ENCODE measurements at places on chromosomes 6 and 20.

DNA sequence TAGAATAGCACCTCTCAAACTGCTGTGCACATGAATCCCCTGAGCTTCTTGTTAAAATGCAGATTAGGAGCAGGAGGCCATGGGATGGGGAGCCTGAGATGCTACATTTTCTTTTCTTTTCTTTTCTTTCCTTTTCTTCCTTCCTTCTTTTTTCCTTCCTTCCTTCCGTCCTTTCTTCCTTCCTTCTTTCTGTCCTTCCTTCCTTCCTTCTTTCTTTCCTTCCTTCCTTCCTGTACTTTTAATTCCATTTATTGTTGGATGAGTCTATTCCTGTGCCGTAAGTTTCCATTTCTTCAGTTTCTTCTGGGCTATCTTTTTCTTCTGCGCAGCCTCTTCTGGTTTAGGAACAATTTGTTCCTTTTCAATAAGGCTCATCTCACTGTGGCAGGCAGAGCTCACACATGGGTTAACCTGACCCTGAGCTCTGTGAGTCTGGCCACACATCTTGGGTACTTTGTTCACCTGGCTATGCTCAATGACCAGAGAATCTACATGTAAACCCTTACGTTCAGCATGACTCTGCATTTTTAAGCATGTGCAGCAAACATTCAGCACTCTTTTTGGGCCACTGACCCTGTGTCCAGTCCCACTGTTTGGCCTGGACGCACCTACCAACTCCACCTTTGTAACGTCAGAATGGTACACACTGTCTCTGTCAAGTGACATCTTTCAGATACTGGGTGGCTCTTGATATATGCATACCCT, 114.7 kb upstream of the INSM1 start:
- no peak for DNase-seq

- DNase-seq: no peak
Measured at GRCh38 chr6:1336246-1336843, 24.4 kb downstream of the FOXQ1 start.

- DNase-seq: no peak
Measured at GRCh38 chr6:70396163-70396562, 17.1 kb upstream of the FAM135A start.

- no peak for DNase-seq
Measured at GRCh38 chr6:79878142-79878748, 69.1 kb downstream of the ELOVL4 start.

GRCh38 chr6:53543359-53544216, 1.3 kb downstream of the GCLC start:
- no peak for DNase-seq

DNA sequence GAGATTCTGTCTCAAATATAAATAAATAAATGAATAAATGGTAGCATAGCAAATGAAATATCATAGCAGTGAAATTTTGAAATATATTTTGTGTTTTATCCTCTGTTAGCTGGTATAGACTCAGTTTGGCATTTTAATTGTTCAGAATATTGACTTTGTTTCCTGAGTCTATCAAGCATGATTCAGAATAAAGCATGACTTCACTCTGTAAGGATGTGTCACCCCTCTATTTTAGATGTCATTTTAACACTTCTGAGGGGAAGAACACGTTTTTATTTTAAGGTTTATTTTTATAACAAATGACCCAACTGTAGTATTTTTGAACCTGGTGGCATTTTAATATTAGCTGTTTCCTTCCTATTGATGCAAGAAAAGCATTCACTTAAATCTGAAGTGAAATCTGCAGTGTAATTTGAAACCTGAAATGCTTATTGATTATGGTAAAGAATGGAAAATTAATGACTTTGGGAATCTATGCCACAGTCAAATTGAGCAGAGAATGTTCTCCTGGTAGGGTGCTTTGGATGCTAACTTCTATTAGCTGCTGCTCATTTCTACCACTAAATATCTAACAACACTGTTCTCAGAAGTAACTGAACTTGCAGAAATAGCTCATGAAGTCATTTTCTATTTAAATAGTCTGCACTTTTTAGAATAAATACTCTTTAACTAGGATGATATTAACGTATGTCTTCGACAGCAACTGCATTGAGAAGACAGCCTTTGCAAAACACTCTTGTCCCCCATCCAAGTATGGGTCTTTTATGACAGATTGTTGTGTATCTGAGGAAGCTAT, 114.2 kb downstream of the SOX4 start:
- no peak for DNase-seq

- DNase-seq: no peak
Measured at GRCh38 chr20:61508301-61509096, 256.4 kb downstream of the CDH4 start.

- DNase-seq: no peak
Measured at GRCh38 chr6:136616527-136616926, 66.3 kb upstream of the MAP7 start.

- DNase-seq: no peak
Measured at GRCh38 chr20:19780261-19780660, 22.2 kb downstream of the RIN2 start.

All from stimulated activated CD4-positive, alpha-beta T cell treated with anti-CD3 and anti-CD28 coated beads, TNF-alpha, amount 100 ng/mL, for 1 hour (primary cell).